ENCODE measurements at places on chromosomes 1 and 21.
A peak's percentile ranks its signal among the peaks of the same experiment; 100 is the strongest.

GRCh38 chr1:59638231-59638711 lies 176.5 kb upstream of the HOOK1 start:
- DNase-seq, result no peak

GRCh38 chr1:41394959-41395956 lies 34.0 kb downstream of the FOXO6 start:
- no peak for DNase-seq

- DNase-seq, result no peak
Observed at GRCh38 chr1:156060937-156061636, at the start of gene RAB25. RAB25 (plus strand) TSS chr1:156061160; CDS start chr1:156061401, 241 bp downstream.

GRCh38 chr1:72177711-72178110 lies 104.6 kb downstream of the NEGR1 start:
- no peak for DNase-seq

DNA sequence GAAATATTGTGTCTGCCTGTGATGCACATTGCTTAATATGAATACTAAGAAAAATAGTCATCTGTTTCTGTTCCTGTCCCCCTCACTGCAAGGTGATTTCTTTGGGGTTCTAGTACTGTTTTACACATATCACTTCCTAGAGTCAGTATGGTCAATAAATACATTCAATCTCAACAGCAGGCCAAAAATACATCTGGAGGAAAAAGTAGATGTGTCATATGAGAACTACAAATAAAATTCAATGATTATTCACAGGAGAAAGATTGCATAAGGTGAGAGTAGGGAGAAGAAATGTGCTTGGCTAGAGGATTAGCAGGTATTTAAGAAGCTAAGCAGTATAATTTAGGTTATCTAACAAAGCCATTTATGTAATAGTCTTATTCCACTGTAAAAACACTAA lies 45.3 kb upstream of the SAMSN1 start:
- no peak for DNase-seq

DNA sequence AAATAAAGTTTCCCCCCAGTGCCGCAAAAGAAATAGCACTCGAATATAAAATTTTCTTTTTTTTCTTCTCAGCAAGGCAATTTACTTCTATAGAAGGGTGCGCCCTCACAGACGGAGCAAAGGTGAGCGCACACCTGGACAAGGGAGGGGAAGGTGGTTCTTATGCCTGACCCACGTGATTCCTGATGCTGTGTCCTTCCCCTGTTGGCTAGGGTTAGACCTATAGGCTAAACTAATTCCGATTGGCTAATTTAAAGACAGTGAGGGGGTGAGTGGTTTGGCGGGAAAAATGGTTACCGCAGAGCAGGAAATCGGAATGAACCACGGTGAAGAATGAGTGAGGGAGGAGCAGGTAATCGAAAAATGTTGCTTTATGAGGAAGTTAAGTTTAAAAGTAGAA lies 607 bp upstream of the FAAH start:
- DNase-seq, result no peak

- peak; percentile 71 for DNase-seq
Observed at GRCh38 chr1:2231532-2232254, 3.6 kb downstream of the SKI start.

GRCh38 chr1:19074361-19074901 lies 118.0 kb upstream of the IFFO2 start:
- peak; percentile 12 for DNase-seq

GRCh38 chr1:61078618-61079295 lies 3.6 kb upstream of the NFIA start:
- DNase-seq, result no peak

GRCh38 chr1:55670331-55671082 lies 455.3 kb upstream of the USP24 start:
- no peak for DNase-seq

DNA sequence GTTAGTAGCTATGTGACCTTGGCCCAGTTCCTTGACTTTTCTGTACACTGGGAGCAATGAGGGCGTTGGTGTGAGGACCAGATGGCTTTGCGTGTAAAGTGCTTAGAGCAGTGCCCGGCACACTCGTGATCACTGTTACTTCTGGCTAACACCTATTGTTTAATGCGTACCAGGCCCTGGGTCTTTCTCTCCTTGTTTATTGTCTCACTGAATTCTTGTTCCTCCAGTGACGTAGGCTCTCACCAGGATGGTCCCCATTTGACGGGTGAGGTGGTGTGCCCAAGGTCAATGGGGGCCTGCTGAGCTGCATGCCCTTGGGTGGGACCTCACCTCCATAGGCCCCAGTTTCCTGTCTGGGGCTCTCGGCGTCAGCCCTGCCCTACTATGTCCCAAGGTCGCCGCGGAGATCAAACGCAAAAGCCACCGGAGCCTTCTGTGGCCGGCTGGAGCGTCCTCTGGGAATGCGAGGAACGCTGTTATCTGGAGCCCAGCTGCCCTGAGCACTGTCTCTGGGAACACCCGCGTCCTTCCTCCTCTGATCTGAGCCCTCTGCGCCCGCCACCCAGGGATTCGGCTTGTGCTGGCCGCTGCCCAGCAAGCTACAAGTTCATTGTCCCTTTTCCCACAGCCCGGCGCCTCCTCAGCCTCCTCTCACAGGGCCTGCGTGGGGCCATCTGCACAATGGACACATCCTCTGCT lies 28.9 kb downstream of the ALPL start:
- no peak for DNase-seq

DNA sequence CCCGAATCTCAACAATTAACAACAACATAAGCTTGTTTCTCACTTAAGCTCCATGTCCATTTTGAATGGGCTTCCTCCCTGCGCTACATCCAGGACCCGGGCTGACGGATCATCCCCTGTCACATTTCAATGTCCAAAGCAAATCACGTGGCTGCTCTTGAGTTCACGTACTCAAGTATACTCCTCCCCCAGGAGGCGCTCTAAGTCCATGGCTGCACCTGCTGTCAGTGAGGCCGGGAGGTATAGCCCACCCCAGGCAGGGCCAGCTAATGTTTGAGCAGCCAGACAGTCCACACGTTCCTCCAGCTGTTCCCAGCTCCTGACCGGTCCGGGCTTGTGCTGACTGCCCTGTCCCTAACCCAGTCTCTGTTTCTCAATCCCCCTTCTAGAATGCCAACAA lies 220.8 kb downstream of the SLC35F3 start:
- DNase-seq, result peak; percentile 23

DNA sequence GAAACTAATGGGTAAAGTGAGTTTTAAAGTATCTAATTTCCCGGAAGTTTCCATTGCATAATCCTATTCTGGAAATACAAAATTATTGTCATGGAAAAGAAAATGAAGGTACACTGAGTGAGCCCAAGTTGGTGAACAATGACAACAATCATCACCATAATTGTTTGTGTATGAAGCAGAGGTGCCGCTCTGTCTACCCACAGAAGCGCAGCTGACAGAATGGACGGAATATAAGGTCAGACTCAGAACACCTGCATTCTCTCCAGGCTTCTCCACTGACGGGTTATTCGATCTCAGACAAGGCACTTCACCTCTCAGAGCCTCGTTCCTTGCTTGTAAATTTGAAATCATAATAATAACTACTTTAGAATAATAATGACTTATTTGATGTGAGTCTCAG lies 99.1 kb upstream of the NGF start:
- DNase-seq, result no peak

DNA sequence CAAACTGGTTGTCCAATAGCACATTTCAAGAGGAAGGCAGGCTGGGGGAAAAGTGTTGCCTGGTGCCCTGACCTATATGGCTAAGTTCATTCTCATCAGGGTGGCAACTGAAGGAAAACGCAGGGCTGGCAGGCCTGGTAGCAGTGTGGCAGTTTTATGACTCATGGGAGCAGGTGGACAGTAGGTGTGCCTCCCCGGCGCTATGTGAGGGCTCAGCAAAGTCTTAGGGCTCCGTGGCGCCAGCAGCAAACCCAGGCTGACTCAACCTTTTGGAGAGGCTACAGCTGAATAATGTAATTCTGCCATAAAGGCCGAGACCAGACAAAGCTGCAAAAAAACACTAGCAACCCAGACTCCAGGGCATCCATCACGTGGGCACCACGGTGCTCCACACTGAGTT lies 23.6 kb downstream of the GADD45A start:
- DNase-seq, result no peak

GRCh38 chr1:37174341-37174740 lies 140.0 kb upstream of the GRIK3 start:
- DNase-seq, result no peak

DNA sequence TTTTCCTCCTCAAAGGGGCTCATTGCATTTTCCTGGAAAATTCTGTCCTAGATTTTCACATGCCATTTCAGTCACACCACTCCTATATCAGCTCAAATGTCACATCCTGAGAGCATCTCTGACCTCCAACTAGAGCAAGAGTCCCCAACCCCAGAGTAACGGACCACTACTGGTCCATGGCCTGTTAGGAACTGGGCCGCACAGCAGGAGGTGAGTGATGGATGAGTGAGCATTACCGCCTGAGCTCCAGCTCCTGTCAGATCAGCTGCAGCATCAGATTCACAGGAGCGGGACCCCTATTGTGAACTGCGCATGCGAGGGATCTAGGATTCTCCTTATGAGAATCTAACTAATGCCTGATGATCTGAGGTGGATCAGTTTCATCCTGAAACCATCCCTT lies 12.7 kb upstream of the RRP15 start:
- DNase-seq, result no peak

GRCh38 chr1:223617323-223618070 lies 48.0 kb downstream of the CAPN8 start:
- no peak for DNase-seq

GRCh38 chr1:230080822-230081221 lies 13.8 kb downstream of the GALNT2 start:
- no peak for DNase-seq

DNA sequence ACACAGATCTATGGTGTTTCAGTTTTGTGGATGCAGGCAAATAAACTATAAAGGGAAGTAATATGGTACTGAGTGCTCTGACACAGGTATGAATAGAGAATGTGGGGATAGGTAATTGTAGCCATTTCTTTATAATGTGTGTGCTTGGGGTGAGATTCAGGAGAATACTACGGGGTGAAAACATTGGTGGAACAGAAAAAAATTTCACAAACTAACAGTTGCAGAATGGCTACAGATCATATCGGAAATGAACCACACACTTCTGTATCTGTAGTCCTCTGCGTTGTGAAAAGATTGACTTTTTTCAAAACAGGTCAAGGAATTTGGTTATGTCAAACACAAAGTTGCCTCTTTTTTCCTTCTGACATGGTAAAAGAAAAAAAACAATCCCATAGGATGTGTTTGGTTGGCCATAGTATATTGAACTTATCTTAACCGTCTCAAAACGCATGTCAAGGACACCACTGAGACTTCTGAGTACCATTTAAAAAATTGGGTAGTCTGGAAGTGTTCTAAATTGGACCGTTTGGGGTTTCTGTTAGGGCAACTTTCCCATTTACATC lies 1.1 kb upstream of the CDC73 start:
- DNase-seq, result no peak

- no peak for DNase-seq
Observed at GRCh38 chr21:38503583-38503982, 5.3 kb upstream of the ERG start.

DNA sequence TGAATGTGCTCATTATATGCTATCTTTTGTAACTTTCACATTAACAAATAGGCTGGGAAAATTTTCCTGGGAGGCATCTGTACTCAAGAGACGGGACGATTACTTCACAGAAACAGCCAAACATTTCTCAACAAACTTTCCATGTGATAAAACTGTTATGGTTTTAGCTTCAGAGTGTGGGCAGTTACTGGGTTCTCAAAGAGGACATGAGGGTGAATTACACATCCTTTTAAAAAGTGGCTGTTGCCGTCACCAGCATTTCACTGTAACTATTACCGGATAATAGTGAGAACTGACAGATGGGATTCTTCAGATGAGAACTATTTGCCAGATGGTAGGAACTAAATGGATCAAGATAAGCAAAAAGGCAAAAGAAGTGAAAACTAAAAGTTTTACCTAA lies 109.1 kb downstream of the APP start:
- no peak for DNase-seq

- DNase-seq, result no peak
Observed at GRCh38 chr1:5765997-5766913, 226.0 kb downstream of the NPHP4 start.

- DNase-seq, result no peak
Observed at GRCh38 chr1:30879940-30880677, 28.4 kb downstream of the SDC3 start.

DNA sequence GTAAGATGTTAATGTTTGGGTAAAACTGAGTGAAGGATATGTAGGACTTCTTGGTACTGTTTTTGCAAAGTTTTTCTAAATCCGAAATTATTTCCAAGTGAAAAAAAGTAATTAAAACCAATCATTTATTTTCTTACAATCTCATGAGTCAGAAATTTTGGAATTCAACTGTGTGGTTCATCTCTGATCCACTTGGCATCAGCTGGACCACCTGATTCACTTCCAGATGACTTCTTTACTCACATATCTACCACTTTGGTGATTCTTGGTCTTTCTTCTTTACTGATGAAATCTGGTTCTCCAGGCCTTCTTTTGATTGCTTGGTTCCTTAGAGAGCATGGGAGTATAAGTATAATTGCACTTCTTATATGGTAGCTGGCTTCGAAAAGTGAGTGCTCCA lies 254.9 kb upstream of the CACYBP start:
- DNase-seq, result no peak

DNA sequence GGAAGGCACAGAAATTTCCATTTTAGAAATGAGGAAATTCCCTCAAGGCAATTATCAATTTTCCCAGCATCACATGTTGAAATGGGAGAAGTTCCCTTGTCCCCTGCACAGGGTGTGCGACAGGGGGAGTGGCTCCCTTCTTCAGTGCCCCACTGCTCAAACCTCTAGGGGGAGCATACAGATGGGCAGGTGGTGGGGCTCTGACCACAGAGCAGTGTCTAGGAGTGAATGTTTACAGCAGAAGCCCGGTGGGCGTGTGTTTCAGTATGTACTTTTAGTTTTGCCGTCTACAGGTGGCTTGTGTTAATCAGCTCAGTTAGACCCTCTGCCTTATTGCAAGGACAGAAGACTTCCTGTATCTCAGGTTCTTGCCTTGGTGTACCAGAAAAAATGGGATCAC lies 493.7 kb upstream of the PLXNA2 start:
- DNase-seq, result no peak

DNA sequence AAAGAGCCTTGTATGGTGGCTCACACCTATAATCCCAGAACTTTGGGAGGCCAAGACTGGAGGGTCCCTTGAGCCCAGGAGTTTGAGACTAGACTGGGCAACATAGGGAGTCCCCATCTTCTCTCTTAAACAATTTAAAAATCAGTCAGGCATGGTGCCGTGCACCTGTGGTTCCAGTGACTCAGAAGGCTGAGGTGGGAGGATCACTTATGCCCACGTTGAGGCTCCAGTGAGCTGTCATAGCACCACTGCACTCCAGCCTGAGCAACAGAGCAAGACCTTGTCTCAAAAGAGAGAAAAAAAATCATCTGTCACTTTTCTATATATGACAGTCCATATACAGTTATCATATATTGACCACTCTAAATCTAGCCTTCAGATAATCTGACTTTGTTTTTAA lies 658.3 kb downstream of the LTN1 start:
- DNase-seq, result no peak

DNA sequence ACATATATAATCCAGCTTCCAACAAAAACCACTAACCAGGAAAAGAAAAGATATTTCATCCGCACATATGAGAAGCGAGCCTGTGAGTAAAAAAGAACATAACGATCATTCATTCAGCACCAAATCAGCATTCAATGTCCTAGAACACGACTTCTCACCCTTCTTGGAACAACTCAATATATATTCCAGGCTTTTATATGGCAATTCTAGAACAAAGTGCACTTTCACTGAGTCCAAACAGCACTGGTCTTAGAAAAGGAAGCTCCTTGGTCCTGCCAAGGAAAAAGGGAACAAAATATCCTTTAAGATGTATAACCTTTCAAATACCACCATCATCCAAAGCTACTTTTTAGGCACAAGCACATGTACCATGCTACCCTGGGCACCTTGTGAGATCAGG lies 44.5 kb downstream of the RPL5 start:
- no peak for DNase-seq

All from stimulated activated CD4-positive, alpha-beta T cell treated with anti-CD3 and anti-CD28 coated beads, Interleukin-2, amount 100 ng/mL, for 48 hours (primary cell).